CD4-positive, alpha-beta T cell treated with Interleukin-21 for 1 hour (primary cell): ENCODE measurements at places on chromosomes 3 and 15.
A peak's percentile ranks its signal among the peaks of the same experiment; 100 is the strongest.

DNA sequence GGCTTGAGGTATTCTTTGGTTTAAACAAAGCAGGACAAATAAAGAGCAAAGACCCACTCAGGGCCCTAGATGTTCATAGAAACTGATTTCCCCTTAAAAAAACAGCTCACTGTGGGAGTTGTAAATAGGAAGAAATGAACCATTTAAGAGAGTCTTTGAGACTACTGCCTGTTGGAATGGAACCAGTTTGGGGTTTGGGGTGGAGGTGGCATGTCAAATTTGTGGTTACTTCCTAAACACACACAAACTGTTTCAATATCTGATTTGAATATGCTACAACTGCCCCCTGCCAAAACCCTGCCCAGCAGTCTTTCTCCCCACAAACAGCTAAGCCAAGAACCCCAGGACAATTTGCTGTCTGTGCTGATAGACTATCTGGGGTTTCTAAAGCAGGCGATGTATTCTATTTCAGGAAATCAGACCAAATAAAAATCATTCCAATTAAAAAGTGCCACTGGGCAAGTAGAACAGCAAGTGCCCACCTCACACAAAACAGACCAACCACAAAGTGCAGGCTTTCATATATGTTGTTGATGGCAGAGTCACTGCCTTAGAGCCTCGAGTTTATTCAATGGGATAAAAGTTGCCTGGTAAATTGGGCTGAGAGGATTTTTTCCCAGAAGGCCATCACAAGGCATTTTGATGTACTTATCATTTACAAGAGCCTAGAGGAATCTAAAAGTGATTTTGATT lies 293.9 kb upstream of the PROK2 start:
- DNase-seq: no peak

DNA sequence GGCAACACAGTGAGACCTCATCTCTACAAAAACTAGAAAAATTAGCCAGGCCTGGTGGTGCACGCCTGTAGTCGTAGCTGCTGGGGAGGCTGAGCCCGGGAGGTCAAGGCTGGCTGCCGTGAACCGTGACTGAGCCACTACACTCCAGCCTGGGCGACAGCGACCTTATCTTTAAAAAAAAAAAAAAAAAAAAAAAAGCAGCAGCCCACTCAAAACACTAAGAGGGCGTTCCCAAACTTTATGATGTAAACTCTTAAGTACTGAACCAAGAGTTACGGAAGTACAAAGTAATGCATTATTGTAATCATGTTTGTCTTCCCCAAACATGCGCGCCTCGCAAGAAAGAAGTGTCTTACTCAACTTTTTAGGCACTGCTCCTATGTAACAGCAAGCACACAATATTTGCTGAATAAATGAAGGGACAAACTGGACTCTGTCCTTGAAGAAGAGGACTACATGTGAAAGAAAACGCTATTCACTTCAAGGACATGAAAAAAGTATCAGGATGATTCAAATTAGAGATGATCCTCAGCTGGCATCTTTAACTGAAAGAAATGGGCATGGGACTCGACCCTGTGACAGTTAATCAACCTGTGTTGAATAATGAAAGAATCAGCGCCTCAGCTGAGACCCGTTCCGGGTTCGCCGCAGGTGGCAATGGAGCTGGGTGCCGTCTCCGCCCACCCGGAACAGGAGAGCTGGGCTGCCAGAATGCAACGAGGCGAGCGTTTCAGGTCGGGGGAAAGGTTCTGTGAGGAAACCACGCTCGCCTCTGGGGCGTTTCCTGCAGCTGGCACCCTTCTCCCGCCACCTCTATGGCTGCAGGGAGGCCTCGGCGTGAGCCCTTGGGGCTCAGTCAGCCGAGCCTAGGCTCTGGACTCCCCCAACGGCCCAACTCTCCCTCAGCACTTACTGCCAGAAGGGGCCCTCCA lies 718 bp downstream of the SPG11 start:
- DNase-seq: peak; percentile 90

DNA sequence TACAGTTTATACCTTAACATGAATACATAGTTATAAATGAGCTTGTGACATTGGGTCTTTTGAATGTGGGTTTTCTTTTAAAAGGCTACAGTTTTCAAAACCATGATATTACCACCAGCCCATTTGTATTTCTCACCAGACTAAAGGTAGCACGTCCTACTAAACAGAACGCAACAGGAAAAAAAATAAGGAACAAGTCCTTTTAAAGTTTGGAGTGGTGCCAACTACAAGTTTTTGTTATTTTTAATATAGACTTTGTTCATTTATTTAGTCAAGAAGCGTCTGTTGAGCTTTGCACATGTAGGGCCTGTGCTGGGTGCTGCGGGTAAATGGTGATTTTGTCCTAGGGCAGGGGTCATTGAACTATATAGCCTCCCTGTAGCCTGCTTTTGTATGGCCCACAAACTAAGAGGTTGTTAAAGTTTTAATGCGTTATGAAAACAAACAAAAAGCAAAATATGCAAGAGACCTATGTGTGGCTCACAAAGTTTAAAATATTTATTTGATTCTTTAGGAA lies 164.4 kb downstream of the GHSR start:
- DNase-seq: no peak

GRCh38 chr3:51997172-51997571 lies 1.5 kb upstream of the RPL29 start:
- DNase-seq: no peak

- no peak for DNase-seq
Measured at GRCh38 chr3:11080492-11080891, 73.8 kb upstream of the HRH1 start.

- no peak for DNase-seq
Measured at GRCh38 chr3:83938491-83938890, 1020.3 kb upstream of the CADM2 start.

DNA sequence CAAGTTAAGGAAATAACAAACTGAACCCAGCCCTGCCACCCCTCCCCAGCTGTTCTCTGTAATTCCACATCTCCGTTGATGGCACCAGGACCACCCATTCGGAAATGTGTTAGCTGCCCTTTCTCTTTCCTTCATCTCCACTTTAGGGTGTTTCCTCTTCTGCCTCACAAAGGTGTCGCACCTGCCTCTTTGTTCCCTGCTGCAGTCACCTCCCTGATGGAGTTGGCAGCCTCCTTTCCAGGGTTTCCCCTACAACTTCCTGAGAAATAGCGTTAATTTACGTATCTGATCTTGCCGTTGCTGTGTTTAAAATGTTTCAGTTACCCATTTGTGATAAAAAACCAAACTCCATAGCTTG lies 57.3 kb downstream of the GPR171 start:
- DNase-seq: no peak

- DNase-seq: no peak
Measured at GRCh38 chr15:40244961-40245523, 6.2 kb downstream of the PAK6 start.

GRCh38 chr3:171155122-171155700 lies 128.7 kb upstream of the SLC2A2 start:
- no peak for DNase-seq

GRCh38 chr15:32099097-32099785 lies 68.9 kb downstream of the CHRNA7 start:
- no peak for DNase-seq

DNA sequence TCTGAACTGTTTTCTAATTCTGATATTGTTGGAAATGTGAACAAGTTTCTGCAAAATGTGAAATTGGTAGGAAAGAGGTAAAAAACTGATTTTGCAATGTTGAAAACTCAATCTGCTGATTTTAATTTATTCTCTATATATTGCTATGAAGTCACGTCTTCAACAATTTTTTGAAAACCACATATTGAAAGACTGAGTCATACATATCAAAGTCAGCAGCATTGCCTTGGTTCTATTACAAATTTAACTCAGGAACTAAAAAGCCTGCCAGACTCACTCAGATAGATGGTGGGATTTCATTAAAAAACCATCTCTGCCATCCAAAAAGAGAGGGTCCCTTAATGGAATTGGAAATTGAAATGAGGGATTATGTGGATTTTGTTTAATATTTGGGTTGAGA lies 351.4 kb downstream of the CNTN3 start:
- DNase-seq: no peak

DNA sequence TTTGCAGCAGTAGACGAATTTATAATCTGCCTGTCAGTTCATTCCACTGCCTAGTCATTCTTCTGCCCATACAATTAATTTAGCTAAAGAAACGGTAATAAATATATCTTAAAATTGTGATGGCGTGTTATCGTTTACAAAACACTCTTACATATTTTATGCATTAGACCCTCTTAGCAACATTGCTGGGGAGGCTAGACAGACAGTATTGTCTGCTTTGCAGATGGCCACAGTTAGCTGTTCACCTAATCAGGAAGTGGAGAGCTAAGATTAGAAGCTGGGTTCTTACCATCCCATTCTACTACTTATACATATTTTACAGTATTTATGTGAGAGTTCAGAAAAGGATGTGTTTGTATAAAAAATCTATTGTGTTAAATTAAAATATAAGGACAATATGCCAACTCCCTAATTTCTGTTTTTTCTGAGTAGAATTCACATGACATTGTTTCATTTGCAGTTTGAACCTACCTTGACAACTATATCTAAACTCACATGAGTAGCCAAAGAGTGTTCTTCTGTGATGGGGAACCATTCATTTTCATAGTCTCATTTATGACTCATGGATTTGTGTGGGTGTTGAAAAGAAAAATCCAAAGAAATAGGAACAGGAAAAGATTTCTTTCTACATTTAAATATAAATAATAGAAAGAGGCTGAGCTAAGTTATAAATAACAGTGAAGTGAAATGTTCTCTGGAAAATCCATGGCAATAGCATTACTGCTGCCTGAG lies 41.7 kb upstream of the C3orf80 start:
- no peak for DNase-seq

DNA sequence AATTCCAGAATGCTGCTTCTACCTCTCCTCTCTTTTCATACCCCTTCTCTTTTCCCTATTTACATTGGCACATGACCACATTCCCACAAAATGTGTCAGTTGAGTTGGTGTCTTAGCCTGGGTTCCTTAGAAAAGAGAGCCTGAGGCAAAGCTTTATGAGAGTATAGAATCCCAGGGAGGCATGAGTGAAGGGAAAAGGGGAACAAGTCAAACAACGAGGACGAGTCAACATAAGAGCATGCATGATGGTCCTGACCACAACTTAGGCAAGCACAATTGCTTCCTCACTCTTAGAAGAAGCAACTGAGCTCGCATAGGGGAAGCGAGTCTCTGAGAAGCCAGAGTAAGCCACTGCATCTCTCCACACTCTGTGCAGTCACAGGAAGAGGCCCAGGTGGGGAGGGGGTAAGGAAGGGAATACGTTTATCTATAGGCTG lies 15.4 kb upstream of the ZNF774 start:
- no peak for DNase-seq
